ENCODE measurements at places on chromosomes 4 and X. TPM values are rescaled to one million over a fixed set of nuclear protein-coding genes. Genes with fewer than 3 reads are reported as not detected.

Gene RPS6KA6
- 6.2 TPM for total RNA-seq

Gene TRAM1L1
- total RNA-seq: not detected

Gene CT45A3
- not detected for total RNA-seq

Gene YY2
- total RNA-seq: 0.60 TPM

Gene PABPC4L
- total RNA-seq: not detected

Gene TMEM271
- total RNA-seq: not detected

Gene NOX1
- total RNA-seq: not detected

Gene TNIP3
- total RNA-seq: not detected

Gene CNGA1
- total RNA-seq: not detected

Gene SMARCA1
- total RNA-seq: not detected

Gene RHOXF2
- not detected for total RNA-seq

GRCh38 chrX:134622056-134622812 is 36.0 kb downstream of the PLAC1 start:
- H3K4me1 ChIP-seq: no peaks in the 10 kb centered on the region
- no peaks in the 10 kb centered on the region for H3K36me3 ChIP-seq
- DNase-seq: no peak
- H3K4me3 ChIP-seq: no peak overlapping the region

DNA sequence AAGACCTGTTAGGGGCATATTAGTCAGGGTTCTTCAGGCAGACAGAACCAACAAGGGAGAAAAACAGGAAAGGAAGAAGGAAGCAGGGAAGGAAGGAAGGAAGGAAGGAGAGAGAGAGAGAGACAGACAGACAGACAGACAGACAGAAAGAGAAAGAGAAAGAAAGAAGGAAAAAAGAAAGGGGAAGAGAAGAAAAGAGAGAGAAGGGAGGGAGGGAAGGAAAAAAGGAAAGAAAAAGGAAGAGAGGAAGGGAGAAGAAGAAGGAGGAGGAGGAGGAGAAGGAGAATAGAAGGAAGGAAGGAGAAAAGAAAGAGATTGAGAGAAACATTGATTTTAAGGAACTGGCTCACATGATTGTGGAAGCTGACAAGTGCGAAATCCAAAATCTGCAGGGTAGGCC is 89.0 kb downstream of the DHX15 start:
- H3K4me1 ChIP-seq: no peaks in the 10 kb centered on the region
- no peak for DNase-seq
- H3K4me3 ChIP-seq: no peak overlapping the region
- no peaks in the 10 kb centered on the region for H3K27me3 ChIP-seq
- no peaks in the 10 kb centered on the region for H3K36me3 ChIP-seq

DNA sequence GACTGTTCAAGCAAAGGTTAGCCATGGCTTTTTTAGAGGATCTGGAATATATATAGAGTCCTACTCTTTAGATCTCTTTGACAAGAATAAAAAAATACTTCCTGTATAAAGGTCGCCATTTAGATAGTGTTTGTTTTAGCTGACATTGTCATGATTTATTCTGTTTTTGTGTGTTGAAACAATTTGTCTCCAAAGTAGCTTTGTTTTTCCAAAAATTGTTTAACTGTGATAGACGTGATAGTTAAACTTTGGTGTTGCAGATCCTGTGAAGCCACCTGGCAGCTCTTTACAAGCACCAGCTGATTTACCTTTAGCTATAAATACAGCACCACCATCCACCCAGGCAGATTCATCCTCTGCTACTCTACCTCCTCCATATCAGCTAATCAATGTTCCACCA is 80.3 kb upstream of the SMARCA5 start:
- DNase-seq: no peak
- no peak overlapping the region for H3K27ac ChIP-seq
- H3K36me3 ChIP-seq: no peaks in the 10 kb centered on the region
- H3K4me1 ChIP-seq: no peaks in the 10 kb centered on the region
- H3K27me3 ChIP-seq: no peaks in the 10 kb centered on the region

DNA sequence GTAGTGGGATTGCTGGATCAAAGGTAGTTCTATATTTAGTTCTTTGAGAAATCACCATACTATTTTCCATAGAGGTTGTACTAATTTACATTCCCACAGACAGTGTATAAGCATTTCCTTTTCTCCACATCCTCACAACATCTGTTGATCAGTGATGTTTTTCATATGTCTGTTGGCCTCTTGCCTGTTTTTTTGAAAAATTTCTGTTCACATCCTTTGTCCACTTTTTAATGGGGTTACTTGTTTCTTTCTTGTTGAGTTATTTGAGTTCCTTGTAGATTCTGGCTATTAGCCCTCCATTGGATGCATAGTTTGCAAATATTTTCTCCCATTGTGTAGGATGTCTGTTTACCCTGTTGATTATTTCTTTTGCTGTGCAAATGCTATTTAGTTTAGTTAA is 72.6 kb downstream of the STOX2 start:
- H3K27ac ChIP-seq: no peak overlapping the region
- H3K4me3 ChIP-seq: no peak overlapping the region
- H3K27me3 ChIP-seq: no peaks in the 10 kb centered on the region
- H3K4me1 ChIP-seq: no peaks in the 10 kb centered on the region
- no peaks in the 10 kb centered on the region for H3K36me3 ChIP-seq

DNA sequence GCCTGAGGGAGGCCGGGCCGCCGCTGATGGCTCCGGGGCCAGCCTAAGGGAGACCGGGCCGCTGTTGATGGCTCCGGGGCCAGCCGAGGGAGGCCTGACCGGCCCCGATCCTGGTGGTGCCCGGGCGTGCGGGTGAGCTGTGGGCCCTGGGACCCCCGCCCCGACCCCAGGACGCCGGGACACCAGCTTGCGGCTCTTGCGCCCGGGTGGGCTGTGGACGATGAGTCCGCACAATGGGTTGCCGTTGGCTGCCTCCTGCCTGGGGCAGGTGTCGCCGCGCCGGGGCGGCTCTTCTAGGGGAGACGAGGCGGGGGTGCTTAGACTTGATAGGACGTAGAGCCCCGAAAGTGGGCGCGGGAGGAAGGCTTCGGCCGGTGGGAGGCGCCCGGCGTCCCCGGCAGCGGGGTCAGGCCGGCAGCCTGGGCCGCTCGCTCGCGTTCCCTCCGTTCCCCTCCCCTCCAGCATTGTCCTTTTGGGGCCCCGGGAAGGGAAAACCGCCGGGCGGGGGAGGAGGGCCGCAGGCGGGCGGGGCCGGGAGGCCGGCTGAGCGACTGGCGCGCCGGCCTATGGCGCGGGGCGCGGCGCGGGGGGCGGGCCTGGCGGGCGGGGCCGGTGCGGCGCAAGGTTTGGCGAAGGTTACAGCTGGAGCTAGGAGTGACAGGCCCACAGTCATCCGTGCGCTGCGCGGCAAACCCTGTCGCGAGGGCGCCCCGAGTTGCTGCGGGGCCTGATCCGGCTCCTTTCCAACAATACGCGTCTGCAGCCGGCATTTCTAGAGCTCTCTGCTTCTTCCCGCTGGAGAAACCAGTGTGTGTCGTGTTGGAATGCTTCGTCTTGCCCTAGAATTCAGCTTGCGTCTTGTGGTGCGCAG is 819 bp downstream of the KIAA0232 start:
- DNase-seq: peak; percentile 95
- peak overlapping the region; percentile 71 for H3K27ac ChIP-seq
- H3K4me3 ChIP-seq: peak overlapping the region; percentile 94
- H3K27me3 ChIP-seq: no peaks in the 10 kb centered on the region
- H3K4me1 ChIP-seq: peaks cover 52% of the 10 kb centered on the region
- peaks cover 4% of the 10 kb centered on the region for H3K36me3 ChIP-seq

- no peaks in the 10 kb centered on the region for H3K27me3 ChIP-seq
- H3K4me3 ChIP-seq: no peak overlapping the region
- no peak overlapping the region for H3K27ac ChIP-seq
- no peaks in the 10 kb centered on the region for H3K36me3 ChIP-seq
- no peak for DNase-seq
- H3K4me1 ChIP-seq: no peaks in the 10 kb centered on the region
These were observed 193.0 kb upstream of the LCORL start for GRCh38 chr4:18214411-18215055.

- H3K27ac ChIP-seq: no peak overlapping the region
- H3K36me3 ChIP-seq: no peaks in the 10 kb centered on the region
- no peaks in the 10 kb centered on the region for H3K27me3 ChIP-seq
- peaks cover 3% of the 10 kb centered on the region for H3K4me1 ChIP-seq
- H3K4me3 ChIP-seq: no peak overlapping the region
These were observed 38.9 kb downstream of the RGS12 start for GRCh38 chr4:3331511-3332394.

- H3K27ac ChIP-seq: no peak overlapping the region
- H3K27me3 ChIP-seq: no peaks in the 10 kb centered on the region
- H3K4me3 ChIP-seq: no peak overlapping the region
These were observed 500.1 kb downstream of the PCDH18 start for GRCh38 chr4:137032222-137032621.

DNA sequence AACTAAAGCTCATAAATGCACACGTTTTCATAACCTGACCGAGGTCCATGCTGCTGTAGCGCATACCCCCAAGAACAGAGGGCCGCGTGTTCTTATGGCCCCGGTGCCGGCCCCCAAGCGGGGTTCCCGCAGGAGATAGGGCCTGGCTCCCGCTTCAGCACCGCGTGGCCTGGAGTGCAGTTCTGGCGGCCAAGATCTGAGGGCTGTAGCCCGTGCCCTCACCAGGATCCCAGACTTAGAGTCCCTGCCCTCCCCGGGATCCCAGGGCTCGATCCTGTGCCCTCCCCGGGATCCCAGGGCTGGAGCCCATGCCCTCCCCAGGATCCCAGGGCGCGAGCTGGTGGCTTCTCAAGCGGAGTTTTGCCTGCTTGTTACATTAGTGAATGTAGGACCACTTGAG is 1.0 kb upstream of the GRPEL1 start:
- peak; percentile 53 for DNase-seq
- peaks cover 25% of the 10 kb centered on the region for H3K4me1 ChIP-seq
- no peaks in the 10 kb centered on the region for H3K27me3 ChIP-seq

- no peak for DNase-seq
- H3K27me3 ChIP-seq: no peaks in the 10 kb centered on the region
- no peaks in the 10 kb centered on the region for H3K36me3 ChIP-seq
- no peak overlapping the region for H3K27ac ChIP-seq
These were observed 180.7 kb upstream of the GK2 start for GRCh38 chr4:79588679-79589078.

DNA sequence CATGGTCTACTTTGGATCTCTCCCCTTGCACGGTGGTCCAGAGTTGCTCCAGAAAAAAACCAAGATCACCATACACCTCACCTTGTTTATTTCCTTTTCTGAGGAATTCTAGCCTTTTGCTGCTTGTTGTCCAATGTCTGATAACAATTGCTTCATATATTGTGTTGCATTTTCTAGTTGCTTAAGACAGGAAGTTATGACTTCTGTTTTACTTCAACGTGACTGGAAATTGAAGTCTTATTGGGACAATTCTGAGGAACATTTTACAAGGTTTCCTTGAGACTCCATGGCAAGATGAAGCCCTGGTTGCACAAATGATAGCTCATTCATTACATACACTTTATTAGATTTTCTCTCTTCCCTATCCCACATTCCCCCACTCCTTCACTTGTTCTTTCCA is 5.2 kb downstream of the CXCL1 start:
- no peak overlapping the region for H3K4me3 ChIP-seq
- no peak overlapping the region for H3K27ac ChIP-seq
- H3K27me3 ChIP-seq: no peaks in the 10 kb centered on the region
- no peak for DNase-seq
- no peaks in the 10 kb centered on the region for H3K36me3 ChIP-seq
- no peaks in the 10 kb centered on the region for H3K4me1 ChIP-seq

DNA sequence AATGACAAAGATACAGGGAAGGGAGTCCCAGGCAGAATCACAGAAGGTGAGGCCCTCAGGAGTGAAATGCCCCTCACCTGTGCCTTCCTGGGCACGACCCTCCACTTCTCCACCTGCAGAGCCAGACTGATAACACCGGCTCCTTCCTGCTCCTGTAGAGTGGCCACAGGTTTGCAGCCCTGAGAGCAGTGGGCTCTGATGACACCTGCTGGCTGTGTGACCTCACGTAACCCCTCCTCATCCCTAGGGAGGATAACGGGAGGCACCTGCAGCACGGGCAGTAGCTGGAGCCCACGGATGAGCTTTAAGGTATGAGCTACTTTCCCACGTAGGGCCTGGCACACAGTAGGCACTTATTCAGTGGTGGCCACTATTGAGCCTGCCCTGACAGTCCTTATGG is 25.5 kb upstream of the MAN2B2 start:
- H3K27me3 ChIP-seq: no peaks in the 10 kb centered on the region
- no peak overlapping the region for H3K4me3 ChIP-seq
- no peak for DNase-seq
- H3K27ac ChIP-seq: no peak overlapping the region

DNA sequence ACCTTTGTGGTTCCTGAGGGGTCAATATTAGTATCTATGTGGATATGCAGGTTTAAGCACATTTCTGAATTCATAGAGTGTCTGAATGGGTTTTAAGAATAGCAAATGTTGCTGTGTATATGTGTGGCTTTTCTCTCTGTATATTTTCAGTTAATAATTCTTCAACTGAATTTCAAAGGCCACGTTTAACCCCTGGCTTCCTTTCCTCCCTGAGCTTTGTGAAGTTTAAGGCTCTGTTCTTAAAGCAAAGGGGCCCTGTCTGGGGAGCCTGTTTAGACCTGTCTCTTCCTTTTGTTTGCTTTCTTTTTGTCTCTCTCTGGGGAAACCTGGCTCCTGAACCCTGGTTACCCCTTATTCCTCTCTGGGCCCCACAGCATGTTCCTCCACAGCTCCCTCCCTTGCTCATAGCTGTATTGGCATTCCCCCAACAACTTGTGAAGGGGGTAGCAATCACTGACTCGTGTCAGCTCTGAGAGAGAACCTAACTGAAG is 139.1 kb downstream of the COL4A6 start:
- H3K27ac ChIP-seq: no peak overlapping the region
- no peak for DNase-seq
- H3K4me3 ChIP-seq: no peak overlapping the region
- H3K4me1 ChIP-seq: no peaks in the 10 kb centered on the region
- no peaks in the 10 kb centered on the region for H3K36me3 ChIP-seq

DNA sequence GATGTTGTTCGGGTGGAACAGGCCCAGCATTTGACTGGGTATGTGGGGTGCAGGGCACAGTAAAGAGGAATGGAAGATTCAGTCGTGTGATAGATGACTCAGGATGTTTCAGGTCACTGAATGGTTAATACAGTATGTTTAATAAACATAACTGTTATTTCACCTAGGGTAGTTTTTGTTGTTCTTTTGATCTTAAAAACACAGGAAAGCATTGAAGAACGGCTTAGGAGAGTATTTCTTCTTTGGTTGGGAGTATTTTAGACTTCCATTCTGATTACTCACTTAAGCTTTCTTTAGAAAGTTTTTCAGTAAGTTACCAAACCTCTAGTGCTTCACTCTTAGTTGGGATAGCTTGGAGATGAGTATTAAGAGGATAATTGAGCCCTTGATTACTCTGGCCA is 62.3 kb downstream of the STAG2 start:
- H3K36me3 ChIP-seq: peaks cover 5% of the 10 kb centered on the region
- no peak overlapping the region for H3K4me3 ChIP-seq
- peaks cover 23% of the 10 kb centered on the region for H3K4me1 ChIP-seq
- DNase-seq: no peak
- no peaks in the 10 kb centered on the region for H3K27me3 ChIP-seq

DNA sequence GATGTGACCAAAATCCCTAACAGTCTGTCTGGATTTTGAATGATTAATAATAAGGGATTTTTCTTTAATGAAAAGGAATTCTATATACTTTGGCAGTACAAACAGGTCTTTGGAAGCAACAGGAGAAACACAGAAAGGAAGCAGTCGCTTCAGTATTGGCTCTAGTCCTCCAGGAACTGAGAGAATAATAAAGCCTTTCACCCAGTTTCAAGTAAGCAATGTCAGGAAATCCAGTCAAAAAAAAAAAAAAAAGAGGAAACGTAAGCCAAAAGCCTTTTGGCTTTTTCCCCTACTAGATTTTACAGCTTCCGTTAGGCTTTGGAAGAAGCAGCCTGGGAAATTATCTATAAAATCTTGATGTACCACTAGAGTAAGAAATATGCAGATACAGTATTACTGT is 61.7 kb upstream of the HDAC8 start:
- H3K27ac ChIP-seq: no peak overlapping the region
- H3K4me3 ChIP-seq: no peak overlapping the region
- no peaks in the 10 kb centered on the region for H3K4me1 ChIP-seq
- no peak for DNase-seq
- H3K27me3 ChIP-seq: no peaks in the 10 kb centered on the region
